ENCODE measurements at places on chromosomes 4 and X.

- no peak for DNase-seq
These were observed 3.4 kb downstream of the NKRF start for GRCh38 chrX:119602701-119603255.

DNA sequence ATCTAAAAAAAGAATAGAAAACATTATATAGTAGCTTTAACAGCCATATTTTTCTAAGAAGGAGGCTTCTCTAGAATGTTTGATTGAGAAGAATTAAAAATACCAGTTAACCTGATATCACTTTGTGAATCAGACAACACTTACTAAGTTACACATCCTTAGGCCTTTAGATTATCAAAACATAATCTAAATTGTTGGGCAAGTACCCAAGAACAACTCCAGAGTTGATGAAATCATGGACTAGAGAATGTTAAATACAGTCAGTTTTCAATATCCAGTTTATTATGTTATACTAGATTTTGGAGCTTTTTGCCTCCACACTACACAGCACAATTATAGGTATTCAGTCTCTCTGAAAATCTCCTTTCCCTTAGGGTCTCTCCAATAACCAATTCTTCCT lies 39.6 kb downstream of the ARL13A start:
- DNase-seq: no peak

DNA sequence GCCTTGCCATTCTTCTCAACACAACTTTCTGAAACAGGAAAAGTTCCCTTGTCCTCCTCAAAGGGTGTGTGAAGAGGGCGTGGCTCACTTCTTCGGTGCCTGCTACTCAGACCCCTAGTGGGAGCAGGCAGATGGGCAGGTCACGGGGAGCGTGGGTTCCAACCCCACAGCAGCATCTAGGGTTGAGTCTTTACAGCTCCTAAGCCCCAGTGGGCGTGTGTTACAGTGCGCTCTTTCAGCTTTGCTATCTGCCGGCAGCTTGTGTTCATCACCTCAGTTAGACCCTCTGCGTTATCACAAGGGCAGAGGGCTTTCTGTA lies 57.5 kb upstream of the KLF3 start:
- no peak for DNase-seq

DNA sequence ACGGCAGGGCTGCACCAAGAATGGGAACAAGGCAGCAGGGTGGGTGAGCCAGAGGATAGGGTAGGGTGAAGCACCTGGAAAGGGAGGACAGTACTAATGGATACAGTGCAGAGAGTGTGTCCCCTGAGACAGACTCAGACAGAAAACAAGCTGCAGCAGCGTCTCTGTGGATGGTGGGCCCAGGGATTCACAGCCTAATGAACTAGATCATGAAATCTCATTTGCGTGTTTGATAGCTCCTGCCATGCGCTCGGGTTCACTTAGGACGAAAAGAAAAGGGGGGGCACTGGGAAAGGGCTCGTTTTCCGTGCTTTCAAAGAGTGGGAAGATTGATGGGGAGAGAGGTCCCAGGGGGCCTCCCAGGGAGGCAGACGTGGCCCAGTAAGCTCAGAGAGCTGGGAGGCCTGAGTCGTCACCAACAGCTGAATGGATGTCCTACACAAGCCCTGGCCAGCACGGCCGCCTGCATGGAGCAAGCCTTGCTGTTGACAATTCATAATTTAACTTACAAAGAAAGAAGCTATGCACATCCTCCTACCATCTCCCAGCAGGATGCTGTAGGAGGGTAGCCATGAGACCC lies 446.9 kb downstream of the BCOR start:
- no peak for DNase-seq

DNA sequence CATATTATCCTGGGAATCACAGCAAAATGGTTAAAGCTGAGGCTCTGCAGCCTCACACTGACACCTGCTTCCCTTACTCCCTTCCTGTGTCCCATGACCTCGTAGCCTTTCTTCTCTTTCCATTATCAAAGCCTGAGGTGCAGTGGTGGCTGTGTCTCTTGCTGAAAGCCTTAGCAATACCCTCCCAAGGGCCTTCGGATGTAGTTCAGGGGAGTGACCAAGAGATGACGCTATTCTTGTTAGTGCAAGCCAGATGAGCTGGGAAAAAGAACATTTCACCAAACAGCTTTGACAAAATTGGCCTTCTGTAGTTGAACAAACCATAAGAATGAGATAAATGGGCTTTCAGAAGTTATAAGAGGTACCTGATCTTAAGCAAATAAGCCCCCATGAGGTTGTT lies 31.6 kb downstream of the SMIM10L2A start:
- no peak for DNase-seq

- DNase-seq: no peak
These were observed 135.7 kb upstream of the MAP3K15 start for GRCh38 chrX:19650996-19651395.

DNA sequence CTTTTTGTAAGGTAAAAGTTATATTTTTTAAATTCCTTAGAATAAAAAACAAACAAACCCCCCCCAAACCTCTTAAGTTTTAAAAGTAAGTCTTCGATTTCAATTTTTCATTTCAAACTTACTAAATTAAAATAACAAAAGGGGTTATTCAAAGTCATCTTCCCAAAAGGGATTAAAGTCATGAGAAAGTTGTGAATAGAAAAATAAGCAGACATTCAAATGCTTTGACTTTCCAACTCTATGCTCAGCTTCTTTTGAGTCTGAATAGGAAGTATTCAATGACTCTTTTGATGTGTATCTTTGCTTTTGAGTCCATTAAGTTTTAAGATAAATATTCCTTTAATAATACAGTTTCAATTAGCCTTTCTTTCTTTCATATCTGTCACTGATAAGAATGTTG lies 138.3 kb downstream of the GRIA2 start:
- DNase-seq: no peak

GRCh38 chr4:15375667-15376066 lies 52.2 kb upstream of the C1QTNF7 start:
- DNase-seq: no peak

- DNase-seq: no peak
These were observed 41.5 kb upstream of the RELL1 start for GRCh38 chr4:37727635-37728034.

DNA sequence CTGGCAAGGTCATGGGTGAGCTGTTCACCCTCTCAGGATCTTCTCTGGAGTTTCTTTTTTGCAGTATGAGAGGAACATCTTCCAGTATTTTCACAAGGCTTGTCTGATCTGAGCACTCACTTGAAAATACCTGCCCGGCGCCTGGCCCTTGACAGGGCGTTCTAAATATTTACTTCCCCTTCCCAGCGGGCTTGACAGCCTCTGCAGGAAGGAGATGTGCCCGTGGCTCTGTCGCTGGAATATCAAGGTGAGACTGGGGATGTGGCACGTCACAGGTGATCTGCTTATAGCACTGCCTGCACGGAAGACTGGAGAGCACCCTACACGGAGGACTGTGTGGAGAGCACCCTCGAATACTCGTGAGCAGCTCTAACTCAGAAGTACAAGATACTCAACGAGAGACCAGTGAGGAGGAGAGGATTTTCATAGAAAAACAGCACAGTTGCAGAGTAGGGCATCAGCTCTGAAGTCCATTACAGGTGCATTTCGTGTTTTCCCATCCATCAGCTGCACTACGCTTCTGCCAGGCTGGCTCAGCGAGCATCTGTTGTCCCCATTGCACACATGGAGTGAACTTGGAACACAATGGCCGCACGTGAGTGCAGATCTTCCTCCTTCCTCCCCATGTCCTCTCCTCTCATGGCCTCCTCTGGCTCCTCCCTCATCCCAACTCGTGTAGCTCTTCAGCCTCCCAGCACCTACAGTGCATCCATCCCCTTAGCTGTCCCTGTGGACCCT lies 32.1 kb downstream of the ZBTB49 start:
- no peak for DNase-seq

DNA sequence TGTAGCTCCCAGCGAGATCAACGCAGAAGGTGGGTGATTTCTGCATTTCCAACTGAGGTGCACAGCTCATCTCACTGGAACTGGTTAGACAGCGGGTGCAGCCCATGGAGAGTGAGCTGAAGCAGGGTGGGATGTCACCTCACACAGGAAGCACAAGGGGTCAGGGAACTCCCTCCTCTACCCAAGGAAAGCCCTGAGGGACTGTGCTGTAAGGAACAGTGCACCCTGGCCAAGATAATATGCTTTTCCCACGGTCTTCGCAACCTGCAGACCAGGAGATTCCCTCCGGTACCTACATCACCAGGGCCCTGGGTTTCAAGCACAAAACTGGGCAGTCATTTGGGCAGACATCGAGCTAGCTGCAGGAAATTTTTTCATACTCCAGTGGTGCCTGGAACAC lies 216.4 kb upstream of the TET2 start:
- DNase-seq: no peak

- DNase-seq: no peak
These were observed 338.1 kb upstream of the F9 start for GRCh38 chrX:139192386-139192961.

DNA sequence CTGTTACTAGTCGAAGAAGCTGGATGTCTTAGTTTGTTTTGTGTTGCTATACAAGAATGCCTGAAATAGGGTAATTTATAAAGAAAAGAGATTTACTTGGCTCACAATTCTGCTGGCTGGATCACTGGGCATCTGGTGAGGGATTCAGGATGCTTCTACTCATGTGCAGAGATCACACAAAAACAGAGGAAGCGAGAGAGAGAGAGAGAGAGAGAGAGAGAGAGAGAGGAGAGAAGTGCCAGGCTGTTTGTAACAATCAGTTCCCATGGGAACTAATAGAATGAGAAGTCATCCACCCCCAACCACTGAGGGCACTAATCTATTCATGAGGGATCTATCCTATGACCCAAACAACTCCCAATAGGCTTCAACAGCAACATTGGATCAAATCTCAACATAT lies 66.2 kb upstream of the FAM9A start:
- DNase-seq: no peak

GRCh38 chr4:149765630-149766029 lies 50.0 kb downstream of the IQCM start:
- no peak for DNase-seq

GRCh38 chr4:150960079-150960478 lies 55.0 kb downstream of the LRBA start:
- no peak for DNase-seq

GRCh38 chr4:176767183-176767582 lies 25.5 kb downstream of the VEGFC start:
- DNase-seq: no peak

- no peak for DNase-seq
These were observed 157.6 kb downstream of the RASL11B start for GRCh38 chr4:53019485-53020382.

DNA sequence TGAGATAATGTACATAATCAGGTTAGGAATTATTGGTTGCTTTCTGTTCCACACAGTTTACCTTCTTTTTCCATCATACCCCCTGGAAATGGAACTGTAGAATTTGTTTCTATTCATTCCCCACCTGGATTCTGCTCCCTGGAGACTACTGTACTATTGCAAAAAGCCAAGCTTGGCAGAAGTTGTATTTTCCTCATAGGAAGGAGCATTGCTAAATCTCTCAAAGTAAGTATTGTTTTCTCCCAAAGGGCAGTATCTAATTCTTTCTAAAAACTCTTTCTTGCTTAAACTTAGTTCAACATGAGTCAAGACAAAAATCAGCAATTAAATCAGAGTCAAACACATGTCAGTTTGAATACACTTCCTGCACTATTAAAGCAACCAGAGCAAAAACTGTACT lies 136.2 kb downstream of the CDS1 start:
- DNase-seq: no peak

DNA sequence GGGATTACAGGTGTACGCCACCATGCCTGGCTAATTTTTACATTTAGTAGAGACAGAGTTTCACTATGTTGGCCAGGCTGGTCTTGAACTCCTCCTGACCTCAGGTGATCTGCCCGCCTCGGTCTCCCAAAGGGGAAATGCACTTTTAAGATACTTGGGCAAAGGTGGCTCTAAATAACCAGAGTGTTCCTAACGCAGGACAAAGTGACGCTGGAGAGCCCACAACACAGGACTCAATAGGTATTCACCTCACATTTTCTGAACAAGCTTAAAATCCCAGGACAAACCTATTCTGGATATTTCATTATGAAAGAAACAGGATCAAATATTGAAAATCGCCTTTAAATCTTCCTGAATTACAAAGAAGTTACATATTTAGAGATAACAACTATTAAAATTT lies 69.0 kb downstream of the WDFY3 start:
- no peak for DNase-seq

DNA sequence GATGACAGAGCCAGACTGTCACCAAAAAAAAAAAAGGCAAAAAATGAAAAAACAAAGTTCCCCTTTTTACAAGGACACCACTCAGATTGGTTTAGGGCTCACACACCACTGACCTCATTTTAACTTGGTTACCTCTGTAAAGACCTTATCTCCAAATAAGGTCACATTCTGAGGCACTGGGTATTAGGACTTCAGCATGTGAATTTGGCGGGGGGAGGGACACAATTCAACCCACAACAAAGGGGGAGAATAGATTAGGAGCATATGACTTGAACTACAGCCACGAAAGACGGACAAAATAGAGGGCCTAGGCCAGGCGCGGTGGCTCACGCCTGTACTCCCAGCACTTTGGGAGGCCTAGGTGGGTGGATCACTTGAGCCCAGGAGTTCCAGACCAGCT lies 31.0 kb upstream of the ARAF start:
- DNase-seq: no peak

GRCh38 chr4:73763877-73764276 lies 23.5 kb downstream of the CXCL8 start:
- DNase-seq: no peak

DNA sequence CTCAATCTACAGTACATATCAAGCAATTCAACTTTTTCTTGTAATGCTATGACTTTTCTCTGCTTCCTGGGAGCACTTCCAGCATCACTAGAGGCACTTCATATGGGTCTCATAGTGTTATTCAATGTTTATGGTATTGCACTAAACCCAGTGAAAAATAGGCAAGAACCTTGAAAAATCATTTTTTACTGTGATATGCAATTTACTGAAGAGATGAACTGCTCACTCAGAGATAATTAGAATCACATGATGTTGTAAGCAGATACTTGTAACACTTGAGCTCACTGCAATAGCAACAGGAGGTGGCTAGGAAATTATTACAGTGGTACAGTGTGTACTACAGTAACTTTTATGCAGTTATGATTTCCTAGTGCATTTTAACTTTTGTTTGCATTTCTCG lies 93.3 kb downstream of the RASGEF1B start:
- DNase-seq: no peak

GRCh38 chr4:165667969-165668368 lies 205.1 kb upstream of the TLL1 start:
- DNase-seq: no peak

DNA sequence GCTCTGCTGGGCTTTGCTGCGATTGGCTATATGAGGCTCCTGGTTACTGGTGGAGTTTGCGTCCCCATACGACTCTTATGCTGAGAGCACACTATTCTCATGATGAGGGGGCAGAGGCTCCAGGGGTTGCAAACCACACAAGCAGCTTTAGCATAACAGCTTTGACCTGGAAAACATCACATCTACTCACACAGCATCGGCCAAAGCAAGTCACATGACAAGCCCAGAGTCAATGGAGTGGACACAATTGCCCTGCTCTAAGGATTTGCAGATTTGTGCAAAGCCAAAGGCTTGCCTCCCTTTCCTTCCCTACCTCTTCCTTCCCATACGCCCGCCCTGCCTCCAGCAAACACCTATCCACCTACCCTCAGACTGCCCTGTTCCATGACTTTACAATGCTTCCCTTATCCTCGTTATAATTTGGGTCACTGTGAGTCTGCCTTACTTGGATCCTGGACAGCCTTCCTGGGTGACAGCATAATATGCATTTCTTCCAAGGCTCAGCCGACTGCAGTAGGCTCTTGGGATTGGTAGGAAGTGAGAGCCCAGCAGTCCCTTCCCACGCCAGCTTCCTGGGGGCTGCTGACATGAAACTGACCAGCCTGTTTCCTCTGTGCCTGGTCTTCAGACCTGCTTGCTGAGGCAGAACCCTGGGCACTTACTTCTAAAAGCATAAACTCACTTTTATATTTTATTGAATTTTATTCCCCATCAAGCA lies 208.2 kb upstream of the PSAPL1 start:
- no peak for DNase-seq

GRCh38 chr4:36508394-36508793 lies 227.0 kb downstream of the DTHD1 start:
- no peak for DNase-seq

Data from stimulated activated CD8-positive, alpha-beta memory T cell treated with anti-CD3 and anti-CD28 coated beads, Interleukin-7, amount 100 ng/mL, for 1 hour (primary cell).